ENCODE measurements at places on chromosomes 2 and 18.
A peak's percentile ranks its signal among the peaks of the same experiment; 100 is the strongest.

GRCh38 chr2:26986576-26986975 is 16.1 kb downstream of the MAPRE3 start:
- DNase-seq, result no peak

GRCh38 chr2:228848638-228849037 is 422.4 kb downstream of the PID1 start:
- DNase-seq, result no peak

- peak; percentile 76 for DNase-seq
These were observed 820.4 kb downstream of the GALR1 start for GRCh38 chr18:78069784-78070664.

DNA sequence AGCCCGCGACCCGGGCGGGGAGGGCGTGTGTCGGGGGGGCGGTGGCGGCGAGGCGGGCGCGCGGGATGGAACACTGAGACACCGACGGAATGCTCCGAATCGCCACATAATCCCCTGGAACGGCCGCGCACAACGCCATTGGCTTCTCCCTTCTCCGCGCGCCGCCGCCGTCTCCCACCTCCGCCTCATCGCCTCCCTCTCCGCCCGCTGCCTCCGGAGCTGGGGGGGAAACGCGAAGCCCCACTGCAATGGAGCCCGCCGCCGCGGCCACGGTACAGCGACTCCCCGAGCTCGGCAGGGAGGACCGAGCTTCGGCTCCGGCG is at the start of gene PHLPP1:
TSS of gene PHLPP1 (plus strand) at position 106 of the 323 bp plus-strand sequence. CDS start at position 249, 143 bp downstream.
- DNase-seq, result no peak

DNA sequence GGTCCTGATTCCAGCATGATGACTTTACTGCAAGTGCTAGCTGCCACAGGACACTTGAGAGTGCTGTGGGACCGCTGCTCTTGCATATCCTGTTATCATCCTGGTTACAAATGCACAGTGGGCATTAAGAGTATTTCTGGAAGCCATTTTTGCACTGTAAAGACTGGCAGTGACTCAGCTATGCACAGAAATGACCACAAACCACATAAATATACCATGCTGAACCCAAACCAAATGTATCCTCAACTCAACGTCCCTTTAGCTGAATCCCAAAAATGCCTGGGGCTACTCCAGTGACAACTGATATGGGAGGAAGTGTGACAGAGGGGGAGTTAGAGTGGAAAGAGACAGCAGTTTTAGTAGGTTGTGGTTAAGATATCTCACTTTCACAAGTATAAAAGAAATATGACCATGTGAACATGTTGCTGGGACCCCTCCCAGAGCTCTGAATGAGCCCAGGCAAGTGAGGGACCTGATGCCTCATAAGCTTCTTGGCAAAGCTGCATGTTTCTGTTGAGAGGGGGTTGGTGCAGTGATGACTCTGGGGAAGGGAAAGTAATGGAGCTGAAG is 37.3 kb downstream of the RHBDD1 start:
- DNase-seq, result no peak

GRCh38 chr2:224849264-224849663 is 133.1 kb upstream of the CCDC195 start:
- peak; percentile 7 for DNase-seq

- no peak for DNase-seq
These were observed 23.3 kb downstream of the LDLRAD4 start for GRCh38 chr18:13241893-13242175.

DNA sequence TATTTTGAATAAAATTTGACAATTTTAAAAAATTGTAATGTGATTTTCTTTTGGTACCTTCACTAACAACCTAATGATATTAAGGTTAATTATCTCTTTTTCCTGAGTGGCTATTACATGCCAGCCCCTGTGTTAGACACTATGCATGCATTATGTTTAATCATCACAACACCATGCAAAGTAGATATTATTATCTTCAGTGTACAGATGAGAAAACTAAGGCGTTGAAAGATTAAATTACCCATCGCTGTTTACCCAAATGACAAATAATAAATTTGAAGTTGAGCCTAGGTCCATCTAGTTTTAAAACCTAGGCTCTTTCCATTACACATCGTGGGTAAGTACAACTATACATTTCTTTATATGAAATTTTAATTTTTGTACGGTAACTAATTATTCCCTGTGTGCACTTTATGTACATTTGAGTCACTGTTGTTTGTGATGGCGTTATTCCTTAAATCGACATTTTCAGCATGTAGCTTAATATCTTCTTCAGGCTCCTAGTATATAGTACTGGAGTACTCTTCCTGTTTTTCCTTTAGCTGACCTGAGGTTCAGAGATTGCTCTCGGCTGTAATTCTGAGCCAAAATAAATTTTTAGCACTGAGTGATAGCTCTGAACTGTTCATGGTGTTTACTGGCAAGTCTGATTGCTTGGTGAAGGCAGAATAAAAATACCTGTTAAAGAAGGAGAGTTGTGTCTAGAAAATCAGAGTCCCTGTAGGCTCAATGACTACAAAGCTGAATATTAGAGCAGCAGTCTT is 13.9 kb upstream of the MBD2 start:
- DNase-seq, result no peak

GRCh38 chr2:149029307-149029965 is 9.1 kb upstream of the LYPD6B start:
- no peak for DNase-seq

DNA sequence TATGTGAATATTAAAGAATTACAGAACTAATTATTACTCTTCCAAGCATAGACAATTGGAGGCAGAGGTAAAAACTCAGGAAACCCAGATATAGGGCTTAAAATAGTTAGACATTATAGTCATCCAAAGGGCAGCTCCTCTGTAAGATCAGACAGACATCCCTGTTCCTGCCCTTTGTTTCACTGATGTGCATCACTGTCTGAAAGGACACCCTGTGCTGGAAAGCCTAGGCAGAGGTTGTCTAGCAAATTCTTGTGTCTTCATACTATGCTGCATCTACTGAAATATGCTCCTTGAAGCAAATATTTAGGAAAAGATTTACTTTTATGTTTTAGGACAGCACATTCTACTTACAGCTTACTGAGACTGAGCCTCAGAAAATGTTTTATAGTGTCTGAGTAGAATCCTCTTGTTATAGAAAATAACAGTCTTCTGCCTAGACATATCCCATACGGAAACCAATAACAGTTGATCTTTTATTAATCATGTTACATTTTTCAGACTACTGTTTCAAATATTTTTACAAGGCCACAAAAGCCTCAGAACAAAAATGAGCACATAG is 977.3 kb upstream of the CDH2 start:
- DNase-seq, result peak; percentile 17

DNA sequence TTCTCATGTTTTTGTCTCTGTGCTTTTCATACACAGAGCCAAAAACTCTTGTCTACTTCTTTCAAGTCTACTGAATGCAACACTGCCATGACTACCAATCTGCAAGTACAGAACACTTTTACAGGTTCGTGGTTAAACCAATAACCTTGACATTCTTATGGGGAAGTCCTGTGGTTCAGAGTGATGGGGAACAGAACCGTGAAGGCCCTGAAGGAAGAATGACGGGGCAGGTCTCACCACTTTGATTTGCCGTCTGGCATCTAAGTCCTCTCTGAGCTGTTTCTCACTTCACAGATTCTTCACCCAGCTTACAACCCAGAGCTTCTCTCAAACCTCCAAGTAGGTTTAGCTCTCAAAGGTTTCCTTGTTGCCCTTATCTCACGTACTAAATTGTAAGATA is 117.5 kb upstream of the SNTG2 start:
- no peak for DNase-seq

DNA sequence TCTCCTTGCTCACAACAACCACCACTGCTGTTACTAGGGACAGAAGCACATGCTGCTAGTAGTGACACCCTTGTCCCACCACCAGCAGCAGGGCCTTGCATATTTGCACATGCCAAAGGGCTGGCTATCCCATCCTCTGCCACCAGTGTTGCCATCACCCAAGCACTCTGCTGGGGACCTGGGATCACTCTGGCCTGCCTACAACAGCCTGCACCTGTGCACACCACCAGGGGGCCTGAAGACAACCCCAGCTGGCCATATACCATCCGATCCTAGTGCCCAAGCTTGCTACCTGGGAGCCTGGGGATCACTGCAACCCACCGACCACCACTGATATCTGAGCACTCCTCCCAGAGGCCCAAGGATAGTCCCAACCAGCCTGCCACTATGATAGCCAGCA is 99.9 kb upstream of the FANCL start:
- no peak for DNase-seq

DNA sequence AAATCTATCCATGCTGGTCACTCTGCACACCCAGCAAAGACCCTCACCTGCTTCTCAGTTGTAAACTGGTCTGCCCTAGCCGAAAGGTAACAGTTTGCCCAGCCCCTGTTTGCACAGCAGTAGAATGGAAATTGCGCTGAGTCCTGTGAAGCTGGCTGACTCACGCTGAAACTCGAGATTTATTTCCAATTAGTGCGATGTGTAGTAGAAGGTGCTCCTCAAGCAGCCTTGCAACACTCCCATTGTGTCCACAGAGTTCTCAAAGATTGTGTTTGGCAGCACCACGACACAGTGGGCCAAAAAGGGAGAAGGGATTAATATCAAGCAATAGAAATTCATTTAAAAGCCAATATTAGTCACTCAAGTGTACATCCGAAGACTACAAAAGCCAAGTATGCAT is 21.7 kb upstream of the APCDD1 start:
- DNase-seq, result no peak

- no peak for DNase-seq
These were observed 38.2 kb downstream of the RTN4 start for GRCh38 chr2:55011831-55012671.

- no peak for DNase-seq
These were observed 1.6 kb downstream of the ATOH8 start for GRCh38 chr2:85755122-85756027.

- peak; percentile 8 for DNase-seq
These were observed 122.1 kb downstream of the TMEM247 start for GRCh38 chr2:46601328-46601963.

GRCh38 chr2:101775636-101776035 is 78.1 kb downstream of the MAP4K4 start:
- DNase-seq, result no peak

GRCh38 chr2:207812058-207812725 is 42.5 kb upstream of the FZD5 start:
- DNase-seq, result no peak

DNA sequence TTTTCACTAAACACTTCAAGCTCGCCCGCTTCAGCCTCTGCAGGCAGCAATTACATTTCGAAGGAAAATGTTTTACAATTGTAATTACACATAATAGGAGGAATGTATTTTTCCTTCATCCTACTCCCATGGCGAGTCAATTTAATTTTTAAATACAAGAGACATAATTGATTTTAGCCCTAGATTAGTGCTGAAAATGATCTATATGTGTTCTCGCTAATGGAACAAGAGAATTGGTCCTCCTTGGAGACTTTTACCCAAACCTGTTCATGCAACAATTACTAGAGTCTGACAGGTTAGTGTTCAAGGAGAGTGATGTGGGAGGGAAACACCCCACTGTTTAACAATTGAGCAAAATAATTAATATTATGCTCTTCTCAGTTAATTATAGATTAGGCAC is 509.4 kb upstream of the SETBP1 start:
- no peak for DNase-seq

DNA sequence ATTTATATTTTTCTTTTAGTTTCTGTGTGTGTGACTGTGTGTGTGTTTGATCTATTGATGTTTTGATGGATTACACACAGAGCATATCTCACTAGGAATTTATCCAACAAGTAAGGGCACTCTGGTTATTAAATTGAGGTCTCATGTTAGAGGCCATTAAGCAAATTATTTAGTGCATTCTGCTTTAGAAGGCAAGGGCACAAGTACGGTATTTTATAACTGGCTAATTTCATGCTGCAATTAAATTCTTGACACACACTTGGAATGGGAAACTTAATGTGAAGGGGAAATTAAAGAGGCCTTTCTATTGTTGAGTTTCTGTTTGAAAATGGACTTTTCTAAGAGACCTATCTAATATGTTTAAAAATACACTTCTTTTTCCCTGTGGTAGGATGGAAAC is 25.8 kb downstream of the NYAP2 start:
- no peak for DNase-seq

GRCh38 chr18:39611381-39612100 is 2045.9 kb upstream of the CELF4 start:
- DNase-seq, result no peak

- DNase-seq, result no peak
These were observed 2.6 kb upstream of the IMP4 start for GRCh38 chr2:130339885-130340745.

DNA sequence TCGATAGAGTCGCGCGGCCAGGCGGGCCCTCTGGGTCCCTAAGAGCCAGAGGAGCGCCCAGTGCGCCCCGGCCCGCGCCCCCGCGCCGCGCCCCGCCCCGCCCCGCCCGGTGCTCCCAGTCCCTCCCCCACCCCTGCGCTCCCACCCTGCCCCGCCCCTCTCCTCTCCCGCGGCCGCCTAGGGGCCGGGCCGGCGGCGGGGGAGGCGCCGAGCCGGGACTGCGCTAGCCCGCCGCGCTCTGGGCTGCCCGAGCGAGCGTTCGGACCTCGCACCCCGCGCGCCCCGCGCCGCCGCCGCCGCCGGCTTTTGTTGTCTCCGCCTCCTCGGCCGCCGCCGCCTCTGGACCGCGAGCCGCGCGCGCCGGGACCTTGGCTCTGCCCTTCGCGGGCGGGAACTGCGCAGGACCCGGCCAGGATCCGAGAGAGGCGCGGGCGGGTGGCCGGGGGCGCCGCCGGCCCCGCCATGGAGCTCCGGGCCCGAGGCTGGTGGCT is at the start of gene GPC1:
TSS of gene GPC1 (plus strand) at position 207 of the 491 bp plus-strand sequence. CDS start at position 463, 256 bp downstream.
- DNase-seq, result peak; percentile 95

DNA sequence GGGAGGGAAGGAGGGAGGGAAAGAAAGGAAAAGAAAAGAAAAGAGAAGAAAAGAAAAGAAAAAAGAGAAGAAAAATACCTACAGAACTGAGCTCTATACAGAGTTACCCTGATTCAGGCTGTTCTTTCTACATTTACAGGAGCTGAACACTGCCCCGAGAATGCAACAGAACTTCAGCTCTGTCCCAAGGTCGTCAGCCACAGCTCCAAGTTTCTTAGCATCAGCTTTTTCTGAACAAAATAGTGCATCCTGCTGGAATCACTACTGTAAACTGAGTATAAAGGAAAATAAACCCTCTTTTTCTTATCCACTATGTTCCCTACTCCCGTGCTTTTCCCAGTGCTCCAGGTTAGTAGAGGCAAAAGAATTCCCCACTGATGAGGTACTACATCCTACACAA is 4.7 kb upstream of the PPP4R1 start:
- DNase-seq, result no peak

- no peak for DNase-seq
These were observed 59.5 kb downstream of the SLC66A3 start for GRCh38 chr2:11214770-11215169.

- peak; percentile 6 for DNase-seq
These were observed 62.5 kb downstream of the ONECUT2 start for GRCh38 chr18:57497372-57498294.

- DNase-seq, result no peak
These were observed 138.9 kb downstream of the MEIS1 start for GRCh38 chr2:66573821-66574233.

- DNase-seq, result no peak
These were observed 16.8 kb upstream of the ALLC start for GRCh38 chr2:3641181-3641580.

DNA sequence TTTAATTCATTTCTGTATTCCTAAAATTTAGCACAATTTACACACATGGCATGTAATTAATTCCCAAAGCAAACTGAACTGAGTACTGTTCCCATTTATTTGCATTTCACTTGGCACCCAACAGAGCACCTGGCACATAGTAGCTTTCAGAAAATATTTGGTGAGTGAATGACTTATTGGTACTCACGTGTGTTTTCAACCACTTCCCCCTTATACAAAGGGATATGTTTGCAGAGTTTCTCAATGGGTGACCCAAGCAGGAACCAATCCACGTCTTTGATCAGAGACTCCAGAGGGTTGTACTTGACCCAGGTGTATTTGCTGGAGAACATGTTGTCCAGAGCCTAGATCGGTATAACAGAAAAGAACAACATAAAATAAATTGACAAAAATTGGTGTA is 6.6 kb downstream of the GKN2 start:
- DNase-seq, result no peak
